ENCODE measurements at places on chromosomes 7 and 10. TPM values are rescaled to one million over a fixed set of nuclear protein-coding genes. Genes with fewer than 3 reads are reported as not detected.
A peak's percentile ranks its signal among the peaks of the same experiment; 100 is the strongest.

DNA sequence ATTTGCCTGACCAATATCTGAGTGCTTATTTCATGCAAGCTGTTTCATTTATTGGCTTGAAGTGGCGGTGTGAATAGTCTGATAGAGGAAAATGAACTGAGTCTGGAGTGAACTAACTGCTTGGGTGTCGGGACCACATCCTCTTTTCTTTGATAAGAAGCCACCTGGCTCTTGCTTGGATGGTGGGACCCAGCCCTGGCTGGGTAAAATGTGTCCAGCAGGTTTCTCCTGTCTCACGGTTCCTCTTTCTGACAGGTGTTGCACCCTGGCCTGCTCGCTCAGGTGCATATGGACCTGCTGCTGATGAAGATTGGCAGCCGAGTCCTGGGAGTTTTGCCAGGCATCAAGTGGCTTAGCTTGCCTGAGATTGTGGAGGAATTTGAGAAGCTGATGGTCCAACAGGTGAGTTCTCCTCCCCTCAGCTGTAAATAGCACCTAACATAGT lies 1.6 kb downstream of the ADCK2 start:
- no peak for DNase-seq

DNA sequence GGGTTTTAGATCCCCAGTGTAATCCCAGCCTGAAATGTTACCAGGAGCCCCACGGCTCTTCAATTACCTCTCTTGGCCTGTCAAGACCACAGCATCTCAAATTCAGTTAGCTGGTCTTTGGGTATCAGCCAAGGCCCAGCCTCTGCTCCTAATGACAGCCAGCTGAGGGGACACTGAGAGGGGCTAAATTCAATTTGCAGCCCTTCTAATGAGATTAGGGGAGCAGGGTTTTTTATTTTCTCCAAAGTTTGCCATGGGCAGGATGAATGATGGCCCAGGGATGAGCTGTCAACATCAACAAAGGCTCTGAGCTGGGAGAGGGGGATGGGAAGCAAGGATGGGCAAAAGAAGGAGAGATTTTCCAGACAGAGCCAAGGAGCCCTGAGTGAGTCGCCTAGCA lies 116.8 kb upstream of the TBX20 start:
- no peak for DNase-seq

DNA sequence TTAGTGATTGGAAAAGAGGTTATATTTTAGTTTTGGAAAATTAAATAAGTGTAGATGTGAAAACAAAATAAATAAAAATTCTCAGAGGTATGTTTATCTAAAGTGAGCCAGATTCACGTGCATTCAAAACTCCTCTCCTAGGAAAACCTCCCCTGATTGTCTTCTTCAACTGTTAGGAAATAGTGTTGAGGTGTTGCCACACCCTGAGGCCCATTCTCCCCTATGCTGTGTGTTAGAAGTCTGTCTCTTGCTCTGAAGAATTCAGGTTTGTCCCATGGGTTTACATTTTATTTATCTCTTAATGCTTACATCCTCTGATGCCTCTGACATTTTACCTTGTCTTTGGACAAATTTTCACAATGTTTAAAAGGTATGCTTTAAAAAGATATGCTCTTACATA lies 40.3 kb downstream of the PTPRE start:
- no peak for DNase-seq

DNA sequence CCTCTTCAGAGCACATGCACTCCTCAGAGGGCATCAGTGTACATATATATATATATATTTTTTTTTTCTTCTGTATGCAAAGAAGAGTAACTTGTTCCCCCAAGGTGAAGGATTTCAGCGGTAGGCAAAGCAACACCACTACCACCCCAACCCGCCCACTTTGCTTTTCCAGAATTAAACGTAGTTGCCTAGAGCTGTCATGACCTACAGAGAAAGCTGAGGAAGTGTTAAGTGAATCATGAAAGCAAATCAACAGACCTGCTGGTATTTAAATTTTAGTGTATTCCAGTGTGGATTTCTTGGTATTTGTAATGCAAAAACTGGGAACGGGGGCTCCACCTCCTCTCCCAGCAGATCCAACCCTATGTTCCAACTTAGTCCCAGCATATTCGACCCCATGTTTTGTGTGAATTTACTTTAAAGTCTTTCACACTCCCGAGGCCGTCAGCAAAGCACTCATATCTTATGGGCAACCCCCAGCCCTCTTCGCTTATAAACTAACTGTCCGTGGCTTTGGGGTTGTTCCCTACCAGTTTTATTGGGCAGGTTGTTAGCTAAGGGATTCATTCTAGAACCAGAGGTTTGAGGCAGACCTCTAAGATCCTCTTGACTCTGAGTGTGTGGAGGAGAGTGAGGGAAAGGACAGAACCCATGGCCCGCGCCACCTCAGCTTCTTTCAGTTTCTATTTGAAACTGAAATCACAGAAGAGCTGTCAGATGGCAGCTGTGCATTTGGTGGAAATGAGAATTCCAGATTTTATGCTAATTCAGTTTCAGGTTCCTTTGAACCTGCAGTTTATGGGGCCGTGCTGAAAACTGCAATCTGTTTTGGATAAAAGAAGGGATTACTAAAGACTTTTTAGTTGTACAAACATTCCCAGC lies 450.2 kb upstream of the GALNT17 start:
- DNase-seq, result peak; percentile 34

GRCh38 chr10:127577376-127578258 lies 28.5 kb downstream of the NPS start:
- DNase-seq, result no peak

- DNase-seq, result no peak
Observed at GRCh38 chr7:73712773-73713172, 6.7 kb downstream of the STX1A start.

DNA sequence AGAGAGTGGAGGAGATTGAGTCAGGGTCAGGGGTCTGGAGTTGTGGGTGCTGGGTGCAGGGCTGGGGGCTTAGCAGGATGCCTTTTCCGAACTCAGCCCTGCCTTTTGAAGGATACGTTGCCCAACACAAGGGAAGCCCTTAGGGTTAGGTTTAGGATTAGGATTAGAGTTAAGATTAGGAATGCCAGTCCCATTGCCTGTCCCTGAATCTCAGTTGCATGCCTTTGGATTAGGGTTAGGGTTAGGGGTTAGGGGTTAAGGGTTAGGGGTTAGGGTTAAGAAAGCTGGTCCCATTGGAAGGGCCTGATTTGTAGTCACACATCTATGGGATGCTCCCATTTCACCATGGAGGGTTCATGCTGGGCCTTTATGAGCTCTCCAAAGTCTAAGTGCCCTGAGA lies 20.8 kb upstream of the ZNF488 start:
- no peak for DNase-seq

GRCh38 chr10:119166118-119166500 lies 595 bp upstream of the SFXN4 start:
- no peak for DNase-seq

- DNase-seq, result no peak
Observed at GRCh38 chr7:90768301-90768700, 172.2 kb downstream of the CDK14 start.

GRCh38 chr10:87675396-87676376 lies 16.0 kb downstream of the PAPSS2 start:
- DNase-seq, result no peak

DNA sequence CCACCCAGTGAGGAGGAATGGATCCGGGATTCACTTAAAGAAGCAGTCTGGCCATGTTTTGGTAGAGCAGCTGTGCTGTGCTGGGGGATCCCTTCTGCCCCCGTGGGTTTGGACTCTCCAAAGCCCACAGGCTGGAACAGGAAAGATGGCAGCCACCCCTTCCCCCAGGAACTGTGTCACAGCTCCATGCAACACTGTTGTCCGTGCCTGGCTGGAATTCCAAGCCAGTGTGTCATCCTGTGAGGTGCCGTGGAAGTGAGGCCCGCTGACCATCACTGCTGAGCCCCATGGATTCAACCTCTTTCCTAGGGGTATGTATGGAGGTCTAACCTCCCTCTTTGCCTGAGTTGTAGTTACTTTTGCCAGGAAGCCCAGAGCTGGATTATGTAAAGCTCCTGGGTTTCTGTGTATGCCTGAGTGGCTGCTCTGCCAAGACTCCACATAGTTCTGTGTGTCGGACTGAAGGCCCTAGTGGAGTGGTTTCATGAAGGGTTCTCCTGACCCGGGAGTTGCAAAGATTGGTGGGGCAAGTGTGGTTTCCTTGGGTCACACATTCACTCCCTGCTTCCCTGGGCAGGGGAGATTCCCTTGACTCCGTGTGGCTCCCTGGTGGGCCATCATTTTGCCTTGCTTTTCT lies 35.1 kb upstream of the PCGF5 start:
- DNase-seq, result no peak

GRCh38 chr7:77866786-77867536 lies 68.4 kb downstream of the PHTF2 start:
- DNase-seq, result no peak

GRCh38 chr7:23696916-23697441 lies 13.0 kb upstream of the STK31 start:
- peak; percentile 58 for DNase-seq

- DNase-seq, result no peak
Observed at GRCh38 chr7:30912021-30912730, 523 bp downstream of the AQP1 start.

DNA sequence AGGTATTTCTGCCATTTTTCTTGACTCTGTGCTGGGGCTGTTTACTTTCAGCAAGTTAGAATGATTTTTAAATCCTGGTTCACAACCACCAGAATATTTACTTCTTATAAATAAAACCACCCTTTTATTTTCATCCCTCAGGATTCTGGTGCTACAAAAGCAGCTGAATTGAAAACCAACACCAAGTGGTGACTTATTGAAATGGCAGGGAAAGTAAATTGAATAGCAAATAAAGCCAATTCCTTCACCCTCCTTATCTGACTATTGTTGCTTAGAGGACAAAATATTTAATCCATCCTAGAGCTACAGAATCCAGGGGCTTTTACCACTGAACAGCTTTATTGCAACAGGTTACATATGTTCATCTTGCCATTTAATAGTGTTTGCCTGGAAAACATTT lies 828.6 kb upstream of the GHITM start:
- DNase-seq, result no peak

DNA sequence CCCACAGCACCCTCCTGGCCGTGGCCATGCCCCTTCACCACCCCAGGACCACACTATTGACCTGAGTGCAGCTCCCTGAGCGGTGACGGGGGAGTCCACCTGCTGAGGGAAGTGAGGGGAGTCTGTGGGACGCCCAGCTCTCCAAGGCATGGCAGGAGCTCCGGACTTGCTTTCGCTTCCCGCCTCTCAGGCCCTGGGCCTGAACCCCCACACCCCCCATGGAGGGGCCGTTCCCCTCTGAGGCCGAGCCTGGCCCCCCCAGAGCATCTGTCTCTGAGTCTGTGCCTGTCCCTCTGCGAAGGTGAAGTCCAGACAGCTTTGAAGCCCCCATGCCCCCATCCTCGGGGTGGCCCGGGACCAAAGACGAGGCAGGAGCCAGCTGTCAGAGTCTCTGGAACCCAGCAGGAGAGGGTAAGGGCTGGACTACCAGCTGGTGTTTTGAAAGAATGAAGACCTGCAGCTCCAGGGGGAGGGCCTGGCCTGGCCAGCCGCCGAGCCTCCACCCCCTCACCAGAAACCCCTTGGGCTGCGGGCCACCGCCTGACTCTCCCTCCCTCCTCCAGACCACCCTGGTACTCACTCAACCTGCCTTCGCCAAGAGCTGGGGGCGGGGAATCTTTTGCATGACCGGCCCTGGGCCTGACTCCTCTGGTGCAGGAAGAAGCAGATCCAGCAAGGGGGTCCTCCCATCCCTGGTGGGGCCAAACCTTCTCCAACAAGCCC lies 114.0 kb downstream of the PDGFA start:
- no peak for DNase-seq

GRCh38 chr7:150895809-150896208 lies 43.5 kb downstream of the AOC1 start:
- DNase-seq, result no peak

DNA sequence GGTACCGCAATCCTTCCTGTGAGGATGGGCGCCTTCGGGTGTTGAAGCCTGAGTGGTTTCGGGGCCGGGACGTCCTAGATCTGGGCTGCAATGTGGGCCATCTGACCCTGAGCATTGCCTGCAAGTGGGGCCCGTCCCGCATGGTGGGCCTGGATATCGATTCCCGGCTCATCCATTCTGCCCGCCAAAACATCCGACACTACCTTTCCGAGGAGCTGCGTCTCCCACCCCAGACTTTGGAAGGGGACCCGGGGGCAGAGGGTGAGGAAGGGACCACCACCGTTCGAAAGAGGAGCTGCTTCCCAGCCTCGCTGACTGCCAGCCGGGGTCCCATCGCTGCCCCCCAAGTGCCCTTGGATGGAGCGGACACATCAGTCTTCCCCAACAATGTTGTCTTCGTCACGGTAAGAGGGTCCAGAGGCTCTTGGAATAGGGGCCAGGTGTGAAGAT lies 1.7 kb downstream of the MEPCE start:
- no peak for DNase-seq

- DNase-seq, result no peak
Observed at GRCh38 chr7:151410405-151411390, 860 bp upstream of the WDR86 start.

DNA sequence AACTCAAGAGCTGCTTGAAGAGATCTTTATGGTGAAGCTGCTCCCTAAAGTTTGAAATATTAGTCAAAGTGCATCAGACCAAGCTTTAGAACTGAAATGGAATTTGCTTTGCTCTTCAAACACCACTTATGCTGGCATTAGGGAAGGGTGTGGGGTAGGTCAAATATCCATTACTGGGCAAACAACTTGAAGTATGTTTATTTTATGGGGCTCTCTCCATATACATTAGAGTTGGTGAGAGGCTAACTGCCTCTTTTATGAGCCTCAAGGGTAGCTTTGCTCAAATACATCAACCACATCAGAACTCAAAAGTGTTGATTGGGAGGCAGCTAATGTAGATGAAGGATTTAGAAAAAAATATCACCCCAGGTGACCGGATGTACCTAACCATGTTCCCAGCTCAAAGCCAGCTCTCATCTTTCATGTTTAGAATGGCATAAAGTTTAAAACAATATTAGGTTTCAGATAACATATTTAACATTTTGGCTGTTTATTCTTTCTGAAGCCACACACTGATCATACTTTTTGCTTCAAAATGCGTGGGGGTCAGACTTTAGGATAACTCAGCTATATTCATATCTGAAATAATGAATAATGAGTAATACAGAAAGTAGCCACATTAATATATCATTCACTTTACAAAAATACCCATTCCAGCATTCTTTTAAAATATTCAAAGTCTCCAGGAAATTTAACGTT lies 318.6 kb downstream of the PTEN start:
- DNase-seq, result no peak

DNA sequence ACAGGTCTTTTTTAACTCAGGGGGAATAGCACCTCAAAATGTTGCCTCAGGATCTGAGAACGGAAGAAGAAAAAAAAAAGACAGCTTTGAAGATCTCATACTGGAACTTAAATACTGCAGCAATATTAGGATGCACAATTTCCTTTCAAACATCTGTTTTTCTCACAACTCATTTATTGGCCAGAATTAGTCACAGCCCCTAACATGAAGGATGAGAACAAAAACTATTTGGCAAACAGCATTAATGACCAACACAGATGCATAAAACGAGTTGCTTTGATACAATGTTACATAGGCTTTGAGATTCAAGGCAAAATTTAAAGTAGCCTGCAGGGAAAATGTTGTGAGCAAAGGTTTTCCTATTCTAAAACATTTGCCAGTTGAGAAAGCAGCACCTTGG lies 36.5 kb downstream of the JMJD1C start:
- no peak for DNase-seq

Gene CXCL12
- not detected for total RNA-seq

Gene TSPAN12
- total RNA-seq, result not detected

Gene TDRD1
- 0.40 TPM for total RNA-seq

Gene PUS7
- 5.9 TPM for total RNA-seq

Gene GCK
- not detected for total RNA-seq

Gene GDF10
- not detected for total RNA-seq

Gene GIMAP8
- 26.4 TPM for total RNA-seq

Gene CALML3
- total RNA-seq, result not detected

Gene LOXL4
- not detected for total RNA-seq

Gene AGAP5
- total RNA-seq, result 9.3 TPM

Data from activated CD4-positive, alpha-beta memory T cell treated with anti-CD3 and anti-CD28 coated beads, Interleukin-2, amount 10 ng/mL, durations not matched to agents 7 days and 5 days (primary cell).